Naive B cell (primary cell): ENCODE measurements at places on chromosomes 3 and 15.
A peak's percentile ranks its signal among the peaks of the same experiment; 100 is the strongest.

DNA sequence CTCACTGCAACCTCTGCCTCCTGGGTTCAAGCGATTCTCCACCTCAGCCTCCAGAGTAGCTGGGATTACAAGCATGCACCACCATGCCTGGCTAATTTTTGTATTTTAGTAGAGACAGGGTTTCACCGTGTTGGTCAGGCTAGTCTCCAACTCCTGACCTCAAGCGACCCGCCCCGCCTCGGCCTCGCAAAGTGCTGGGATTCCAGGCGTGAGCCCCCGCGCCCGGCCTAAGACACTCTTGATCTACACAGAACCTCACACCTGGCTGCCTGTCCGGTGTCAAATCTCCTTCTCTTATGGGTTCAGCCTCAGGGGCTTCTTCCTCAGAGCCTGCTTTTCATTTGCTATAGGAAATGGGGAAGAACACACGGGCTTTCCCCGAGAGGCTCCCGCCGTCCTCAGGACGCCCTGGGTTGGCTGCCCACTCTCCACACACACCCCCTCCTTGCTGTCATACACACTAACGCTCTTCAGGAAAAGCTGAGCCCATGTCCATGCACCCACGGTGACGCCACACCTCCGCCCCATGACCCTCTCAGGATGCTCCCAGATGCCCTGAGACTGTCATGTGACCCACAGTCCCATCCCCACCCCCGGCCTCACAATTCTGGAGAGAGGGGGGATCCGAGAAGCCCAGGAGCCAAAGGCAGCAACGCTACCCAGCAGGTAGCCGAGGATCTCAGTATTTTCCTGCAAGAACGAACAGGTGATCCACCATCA is 10.4 kb downstream of the TMEM44 start:
- DNase-seq, result no peak

DNA sequence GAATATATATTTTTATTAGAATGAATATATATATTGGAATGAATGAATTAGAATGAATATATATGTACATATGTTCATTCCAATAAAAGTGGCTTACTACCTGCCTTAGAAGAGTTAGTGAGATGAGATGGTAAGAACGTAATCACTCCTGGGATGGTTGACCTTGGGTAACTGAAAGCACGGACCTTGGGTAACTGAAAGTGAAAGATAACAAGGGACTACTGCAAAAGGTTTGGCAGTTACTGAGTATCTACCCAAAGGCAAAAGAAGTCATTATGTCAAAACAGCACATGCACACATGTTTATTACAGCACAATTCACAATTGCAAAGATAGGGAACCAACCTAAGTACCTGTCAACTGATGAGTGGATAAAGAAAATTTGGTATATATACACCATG is 16.5 kb downstream of the ARNT2 start:
- no peak for DNase-seq

DNA sequence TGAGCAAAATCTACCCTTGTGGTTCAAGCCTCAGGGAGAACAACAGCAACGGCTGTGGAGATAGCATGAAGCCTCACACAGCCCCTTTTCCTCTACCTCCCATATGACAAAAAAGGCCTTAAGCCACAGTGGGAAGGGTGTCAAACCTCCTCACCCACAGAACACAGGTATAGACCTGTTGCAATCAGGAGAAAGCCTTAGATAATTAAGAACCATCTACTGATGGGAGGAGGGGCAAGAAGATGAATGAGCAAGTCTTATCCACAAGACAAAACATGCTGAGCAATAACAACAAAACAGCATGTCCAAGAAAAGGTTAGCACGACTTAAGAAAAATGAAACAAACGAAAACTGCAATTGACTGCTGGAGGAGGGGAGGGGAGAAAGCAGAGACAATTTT is 272.9 kb upstream of the BCHE start:
- no peak for DNase-seq

DNA sequence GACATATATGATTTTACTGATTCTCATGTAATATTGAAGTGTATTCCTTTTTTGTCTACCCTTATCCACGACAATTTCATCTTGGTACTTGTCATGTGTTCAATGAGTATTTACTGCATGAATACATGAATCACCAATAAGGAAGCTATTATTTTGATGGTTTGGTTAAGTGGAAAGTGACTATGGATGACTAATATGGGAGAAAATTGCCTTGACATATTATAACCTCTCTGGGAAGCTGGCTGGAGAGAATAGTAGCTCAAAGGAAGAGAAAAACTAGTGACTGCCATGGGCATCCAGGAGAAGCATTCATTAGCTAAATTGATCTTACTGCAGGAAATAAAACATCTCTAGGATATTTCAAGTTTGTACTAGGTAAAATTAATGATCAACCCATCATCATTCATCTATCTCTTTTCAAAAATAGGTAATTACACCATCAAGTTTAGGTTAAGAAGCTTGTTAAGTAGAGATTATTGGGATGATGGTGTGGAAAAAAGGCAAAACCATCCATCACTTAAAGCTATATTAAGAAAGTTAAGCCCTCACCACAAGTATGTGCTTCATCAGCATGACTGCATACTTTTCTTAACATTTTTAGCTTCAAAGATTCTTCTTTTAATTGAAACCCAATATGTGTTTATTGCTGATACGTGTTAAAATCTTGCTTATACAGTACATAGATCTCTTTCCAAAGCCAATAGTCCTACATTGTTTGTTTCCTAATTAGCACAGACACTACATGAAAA is 455.2 kb upstream of the ARPP21 start:
- DNase-seq, result no peak

GRCh38 chr3:106773795-106774194 is 603.4 kb upstream of the CCDC54 start:
- DNase-seq, result no peak

DNA sequence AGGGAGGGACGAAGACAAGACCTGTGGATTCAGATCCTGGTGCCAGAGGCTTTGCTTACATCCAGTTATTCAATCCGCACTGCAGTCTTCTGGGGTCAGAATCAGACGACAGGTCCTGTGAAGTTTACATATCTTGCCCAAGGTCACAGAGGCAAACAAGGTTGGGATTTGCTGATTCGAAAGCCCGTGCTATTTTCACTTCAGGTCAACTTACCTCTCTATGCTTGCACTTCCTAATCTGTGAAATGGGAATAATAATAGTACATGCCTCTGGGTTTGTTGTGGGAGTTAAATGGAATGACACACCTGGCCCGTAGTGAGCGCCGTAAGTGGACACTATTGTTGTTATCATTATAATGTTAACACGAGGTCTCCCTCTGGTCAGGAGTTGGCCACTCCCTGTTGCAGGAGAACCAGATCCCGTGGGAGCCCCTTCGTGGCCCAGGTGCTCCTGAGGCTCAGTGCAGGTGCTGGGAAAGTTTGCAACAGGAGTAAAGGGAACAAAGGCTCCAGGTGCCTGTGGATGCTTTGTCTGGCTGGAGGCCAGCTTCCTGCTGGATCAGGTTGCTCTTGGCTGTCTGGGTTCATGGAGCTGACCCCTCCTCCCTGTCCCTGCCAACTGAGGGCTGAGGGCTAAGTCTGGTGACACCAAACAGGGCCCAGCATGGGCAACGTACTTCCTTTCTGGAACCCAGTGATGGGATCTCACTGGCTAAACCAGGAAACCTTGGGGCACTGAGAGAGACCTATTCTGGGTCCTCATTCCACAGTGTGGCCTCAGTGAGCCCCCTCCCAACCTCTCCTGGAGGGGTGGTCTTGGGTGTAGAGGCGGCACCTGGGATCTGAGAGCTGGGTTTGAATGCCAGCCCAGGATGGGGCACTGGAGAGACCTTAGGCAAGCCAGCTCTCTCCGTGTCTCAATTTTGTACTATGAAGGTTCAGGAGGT is 40.1 kb upstream of the SEMA4B start:
- no peak for DNase-seq

- no peak for DNase-seq
These were observed 54.7 kb downstream of the B3GNT5 start for GRCh38 chr3:183307749-183308148.

DNA sequence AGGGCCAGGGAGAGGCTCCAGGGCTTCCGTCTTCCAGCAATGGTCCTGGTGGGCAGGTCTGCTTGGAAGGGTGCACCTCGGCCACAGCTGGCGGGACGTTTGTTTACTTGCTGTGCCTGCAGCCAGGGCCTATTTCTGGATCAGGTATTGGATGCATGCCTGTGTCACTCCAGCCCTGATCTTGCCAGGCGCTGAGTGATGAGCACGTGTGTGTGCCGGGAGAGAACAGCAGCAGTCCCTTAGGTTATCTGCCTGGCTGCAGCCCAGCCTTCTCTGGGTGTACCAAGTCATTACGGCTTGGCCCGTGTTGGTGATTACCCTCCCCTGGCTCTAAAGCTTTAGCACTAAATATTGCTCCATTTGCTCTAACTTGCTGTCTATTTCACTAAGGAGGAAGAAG is 14.9 kb downstream of the CCDC32 start:
- no peak for DNase-seq

DNA sequence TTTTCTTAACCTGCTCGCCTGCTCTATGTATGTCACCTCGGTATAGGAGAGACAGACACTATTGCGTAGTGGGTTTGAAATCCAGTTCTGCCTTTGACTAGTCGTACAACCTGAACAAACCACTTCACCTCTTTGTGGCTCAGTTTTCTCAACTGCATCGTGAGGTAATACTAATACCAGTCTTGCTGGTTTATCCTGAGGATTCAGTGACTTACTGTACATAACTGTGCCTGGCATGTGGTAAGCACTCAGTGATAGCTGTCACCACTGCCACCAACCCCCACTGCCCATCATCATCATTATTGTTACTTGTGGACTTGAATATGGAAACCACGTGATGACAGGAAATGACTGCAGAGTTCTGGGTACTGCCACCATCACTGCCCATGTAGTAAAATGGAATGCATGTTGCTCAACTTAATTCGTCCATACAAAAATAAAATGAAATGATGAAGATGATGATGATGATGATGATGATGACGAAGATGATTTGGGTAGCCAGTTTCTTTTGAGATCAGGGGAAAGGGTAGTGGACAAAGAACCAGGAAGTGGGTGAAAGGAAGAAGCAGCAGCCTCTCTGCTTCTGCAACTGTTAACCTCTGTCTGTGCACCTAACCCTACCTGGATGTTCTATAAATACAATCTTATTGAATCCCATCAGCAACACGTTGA is 228.1 kb downstream of the FEZF2 start:
- DNase-seq, result no peak

GRCh38 chr15:57251308-57251707 is 125.0 kb upstream of the CGNL1 start:
- no peak for DNase-seq

GRCh38 chr3:58090351-58090750 is 82.1 kb downstream of the FLNB start:
- no peak for DNase-seq

DNA sequence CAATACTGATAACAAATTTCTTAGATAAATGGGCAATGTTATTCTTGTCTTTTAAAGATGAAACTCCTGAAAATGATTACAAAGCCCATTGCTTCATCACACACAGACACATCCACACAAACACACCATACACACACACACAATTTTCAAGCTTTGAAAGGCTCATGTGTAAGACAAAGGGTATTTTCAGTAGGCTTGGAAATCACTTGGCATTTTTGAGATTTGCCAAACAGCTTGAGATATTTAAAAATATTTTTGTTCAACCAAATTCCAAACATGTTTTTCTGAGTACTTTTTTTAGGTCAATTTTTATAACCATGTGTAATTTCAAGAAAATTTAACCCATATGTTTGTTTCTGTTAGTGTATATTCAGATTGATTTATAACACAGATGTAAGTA is 283.7 kb downstream of the ROBO2 start:
- no peak for DNase-seq

DNA sequence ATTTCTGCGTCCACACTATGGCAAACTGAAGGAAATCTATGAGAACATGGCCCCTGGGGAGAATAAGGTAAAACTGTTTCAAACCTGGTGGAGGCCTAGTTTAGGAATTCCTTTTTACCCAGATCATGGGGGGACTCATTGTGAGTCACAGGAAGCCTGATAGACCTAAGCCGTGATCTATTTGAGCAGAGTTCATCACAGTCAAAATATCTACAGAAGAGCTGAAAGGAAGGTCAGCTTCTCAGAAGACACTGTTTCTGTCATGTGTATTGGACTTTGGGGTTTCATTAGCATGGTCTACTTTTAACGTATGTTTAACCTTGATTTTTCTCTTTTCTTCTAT is 1.3 kb downstream of the PSMD2 start:
- DNase-seq, result no peak

DNA sequence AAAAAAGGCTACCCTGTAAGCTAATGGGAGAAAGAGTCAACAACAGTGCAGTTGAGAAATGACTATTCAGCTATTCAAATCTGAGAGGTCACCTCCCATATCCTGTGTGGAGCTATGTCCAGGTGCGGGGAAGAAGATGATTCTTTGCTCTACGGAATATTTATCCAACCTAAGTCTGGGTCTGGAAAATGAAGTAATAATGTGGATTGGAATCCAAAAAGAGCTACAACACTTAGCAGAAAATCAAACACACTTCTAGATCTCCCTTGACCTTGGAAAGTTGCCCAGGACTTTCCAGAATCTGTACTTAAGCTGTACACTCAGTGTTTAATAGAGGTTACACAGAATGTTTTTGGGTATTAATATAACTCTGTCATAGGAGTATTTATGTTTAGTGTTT is 251.9 kb downstream of the NAALADL2 start:
- DNase-seq, result no peak

- DNase-seq, result no peak
These were observed 769.4 kb upstream of the GOLIM4 start for GRCh38 chr3:168865022-168865551.

DNA sequence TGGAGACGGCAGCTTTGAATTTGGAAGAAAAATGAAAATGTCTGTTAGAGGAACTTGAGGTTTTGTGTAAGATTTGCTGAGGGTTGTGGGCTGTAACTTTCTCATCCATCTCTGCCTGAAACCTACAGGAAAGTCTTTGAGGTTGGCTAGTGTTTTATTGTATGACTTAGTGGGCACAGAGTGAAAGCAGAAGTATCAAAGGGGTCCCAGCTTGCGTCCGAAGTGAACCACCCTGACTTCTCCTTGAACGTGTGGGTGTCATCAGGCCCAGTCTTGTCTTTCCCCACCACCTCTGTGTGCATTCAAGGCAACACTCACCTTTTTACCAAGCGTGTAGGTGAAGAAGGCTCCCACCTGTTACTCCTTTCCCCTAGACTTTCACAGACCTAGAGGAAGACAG is 682.1 kb upstream of the CFAP20DC start:
- no peak for DNase-seq

DNA sequence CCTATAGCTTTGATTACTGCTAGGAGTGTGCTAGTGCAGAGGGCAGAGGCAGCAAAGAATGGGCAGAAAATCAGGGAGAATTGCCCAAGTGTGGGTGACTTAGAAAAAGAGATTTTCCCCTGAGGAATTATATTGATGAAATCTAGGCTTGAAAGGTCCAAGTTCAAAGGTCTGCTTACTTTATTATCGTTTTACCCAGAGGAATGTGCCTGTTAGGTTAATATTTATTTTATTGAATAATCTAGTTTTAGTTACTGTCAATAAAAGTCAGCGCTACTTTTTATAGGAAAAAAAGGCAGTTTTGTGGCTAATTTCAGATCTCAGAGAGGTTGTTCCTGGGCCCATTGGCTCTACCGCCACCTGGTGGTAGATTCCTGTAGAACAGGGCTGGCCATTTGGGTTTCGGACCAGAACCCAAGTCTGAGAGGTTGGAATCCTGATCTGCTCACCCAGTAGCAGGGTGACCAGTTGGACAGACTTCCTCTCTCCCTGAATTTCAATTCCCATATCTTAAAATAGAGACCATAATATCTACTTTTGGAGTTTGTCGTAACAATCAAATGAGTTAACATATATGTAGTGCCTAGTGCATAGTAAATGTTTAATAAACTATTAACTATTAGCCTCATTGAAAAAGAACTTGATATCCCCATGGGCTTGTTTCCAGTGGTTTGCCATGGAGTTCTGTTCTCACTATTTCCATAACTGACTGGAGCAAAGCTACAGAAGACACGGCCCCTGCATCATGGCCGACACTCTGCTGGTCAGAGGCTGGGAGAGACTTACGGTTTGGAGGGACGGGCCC is 62.7 kb upstream of the ZNF148 start:
- peak; percentile 44 for DNase-seq
